ENCODE measurements at places on chromosomes 7 and 10.
A peak's percentile ranks its signal among the peaks of the same experiment; 100 is the strongest.

GRCh38 chr10:27512548-27512947 is 8.4 kb downstream of the RAB18 start:
- no peak for DNase-seq

DNA sequence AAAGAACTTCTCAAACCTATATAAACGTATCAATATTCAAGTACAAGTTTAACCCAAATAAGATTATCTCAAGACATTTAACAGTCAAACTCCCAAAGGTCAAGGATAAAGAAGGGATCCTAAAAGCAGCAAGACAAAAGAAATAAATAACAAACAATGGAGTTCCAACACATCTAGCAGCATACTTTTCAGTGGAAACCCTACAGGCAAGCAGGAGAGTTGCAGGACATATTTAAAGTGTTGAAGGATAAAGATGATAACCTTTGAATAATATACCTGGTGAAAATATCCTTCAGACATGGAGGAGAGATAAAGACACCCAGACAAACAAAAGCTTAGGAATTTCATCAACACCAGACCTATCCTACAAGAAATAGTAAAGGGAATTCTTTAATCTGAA is 82.8 kb downstream of the TES start:
- no peak for DNase-seq

DNA sequence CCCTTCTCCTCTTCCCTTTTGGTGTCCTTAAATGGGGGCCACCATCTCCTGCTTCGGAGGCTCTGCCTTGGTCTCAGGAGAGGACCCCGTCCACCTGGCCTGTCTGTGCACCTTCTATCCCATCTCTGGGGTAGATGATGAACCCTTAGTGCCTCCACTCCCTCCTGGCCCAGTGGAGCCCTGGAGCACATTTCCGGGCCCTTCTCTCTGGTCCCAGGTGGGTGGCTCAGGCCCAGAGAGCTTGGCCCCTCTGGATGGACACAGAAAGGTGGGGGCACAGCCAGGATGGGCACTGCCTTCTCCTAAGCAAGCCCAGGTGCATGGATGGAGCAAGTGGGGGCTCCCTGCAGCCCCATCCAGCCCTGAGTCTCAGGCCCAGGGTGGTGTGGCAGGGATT is 121.4 kb upstream of the RET start:
- no peak for DNase-seq

DNA sequence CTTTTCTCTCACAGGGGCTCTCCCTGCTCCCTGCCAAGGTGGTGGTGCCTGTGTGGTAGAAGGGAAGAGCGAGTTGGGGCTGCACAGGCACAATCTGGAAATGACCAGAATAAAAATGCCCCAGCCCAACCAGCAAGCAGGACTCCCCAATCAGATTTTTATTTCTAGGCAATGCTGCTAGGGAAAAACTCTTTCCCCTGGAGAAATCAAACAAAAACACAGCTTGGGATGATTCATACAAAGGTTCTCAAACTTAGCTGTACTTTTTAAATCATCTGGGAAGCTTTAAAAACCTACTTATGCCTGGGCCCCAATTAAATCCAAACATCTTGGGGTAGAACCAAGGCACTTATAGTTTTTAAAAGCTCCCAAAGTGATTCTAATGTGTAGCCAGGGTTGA is 243.2 kb downstream of the HTR7 start:
- DNase-seq, result no peak

DNA sequence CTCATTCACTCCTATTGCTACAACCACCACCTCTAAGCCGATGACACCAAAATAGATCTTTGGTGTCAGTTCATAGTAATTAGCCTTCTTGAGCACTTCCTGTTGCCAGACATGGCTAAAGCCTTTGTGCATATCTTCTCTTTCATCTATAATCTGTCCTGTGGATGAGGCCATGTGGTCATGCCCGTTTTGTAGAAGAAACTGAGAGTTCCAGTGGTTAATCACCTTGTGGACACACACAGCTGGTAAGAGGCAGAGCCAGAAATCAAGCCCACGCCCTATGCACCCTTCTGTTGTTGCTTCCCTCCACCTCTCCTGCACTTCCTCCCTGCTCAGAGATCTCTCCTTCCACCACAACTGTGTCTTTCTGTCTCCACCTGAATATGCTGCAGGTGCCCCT is 285.1 kb upstream of the PFKP start:
- DNase-seq, result no peak

DNA sequence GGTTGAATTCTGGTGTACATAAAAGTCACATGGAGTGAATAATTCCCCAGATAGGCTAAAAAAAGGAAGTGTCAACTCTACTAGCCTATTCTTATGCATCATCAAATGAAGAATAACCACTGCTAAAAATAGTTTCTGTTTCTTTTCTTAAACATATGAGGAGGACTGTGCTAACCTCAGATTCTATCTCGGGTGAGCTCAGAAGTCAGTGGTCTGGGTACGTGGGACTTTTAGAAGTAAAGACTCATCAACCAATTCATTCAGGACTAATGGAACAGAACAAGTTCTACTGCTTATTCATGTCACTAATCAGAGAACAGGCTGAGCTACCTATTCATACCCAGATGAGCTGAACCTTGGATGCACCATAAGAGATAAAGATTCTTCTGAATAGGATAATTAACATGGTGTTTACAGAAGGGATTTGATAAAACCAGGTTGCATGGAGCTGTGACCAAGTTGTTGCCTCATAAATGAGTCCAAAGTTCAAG is 9.5 kb upstream of the ASAH2 start:
- no peak for DNase-seq

GRCh38 chr7:1131471-1132265 is 28.3 kb downstream of the ZFAND2A start:
- no peak for DNase-seq

DNA sequence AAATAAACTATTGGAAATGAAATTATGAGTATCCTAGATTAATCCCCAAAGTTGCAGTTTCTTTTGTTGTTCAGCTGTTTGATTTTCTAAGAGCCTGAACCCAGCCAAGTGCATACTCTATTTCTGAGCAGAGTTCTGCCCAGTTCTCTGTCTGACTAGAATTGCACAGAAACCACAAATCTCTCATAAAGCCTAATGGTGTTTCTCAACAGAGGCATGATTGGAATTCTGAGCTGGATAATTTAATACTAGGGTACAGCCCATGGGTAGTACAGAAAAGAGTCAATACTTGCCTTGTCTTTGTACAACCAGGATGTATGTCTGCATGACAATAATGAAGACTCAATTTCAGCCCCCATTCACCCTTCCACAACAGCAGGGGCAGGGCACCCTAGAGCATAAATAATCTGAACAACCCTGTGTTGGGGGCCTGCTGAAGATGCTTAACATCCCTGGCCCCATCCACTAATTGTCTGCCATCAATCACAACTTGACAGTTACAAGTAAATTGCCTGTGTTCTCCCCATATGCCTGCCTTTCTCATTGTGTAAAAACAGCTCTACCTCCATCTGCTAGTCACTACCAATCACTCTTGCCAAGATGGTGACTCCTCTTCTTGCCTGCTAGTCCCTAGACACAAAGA is 114.4 kb downstream of the NPSR1 start:
- DNase-seq, result no peak

DNA sequence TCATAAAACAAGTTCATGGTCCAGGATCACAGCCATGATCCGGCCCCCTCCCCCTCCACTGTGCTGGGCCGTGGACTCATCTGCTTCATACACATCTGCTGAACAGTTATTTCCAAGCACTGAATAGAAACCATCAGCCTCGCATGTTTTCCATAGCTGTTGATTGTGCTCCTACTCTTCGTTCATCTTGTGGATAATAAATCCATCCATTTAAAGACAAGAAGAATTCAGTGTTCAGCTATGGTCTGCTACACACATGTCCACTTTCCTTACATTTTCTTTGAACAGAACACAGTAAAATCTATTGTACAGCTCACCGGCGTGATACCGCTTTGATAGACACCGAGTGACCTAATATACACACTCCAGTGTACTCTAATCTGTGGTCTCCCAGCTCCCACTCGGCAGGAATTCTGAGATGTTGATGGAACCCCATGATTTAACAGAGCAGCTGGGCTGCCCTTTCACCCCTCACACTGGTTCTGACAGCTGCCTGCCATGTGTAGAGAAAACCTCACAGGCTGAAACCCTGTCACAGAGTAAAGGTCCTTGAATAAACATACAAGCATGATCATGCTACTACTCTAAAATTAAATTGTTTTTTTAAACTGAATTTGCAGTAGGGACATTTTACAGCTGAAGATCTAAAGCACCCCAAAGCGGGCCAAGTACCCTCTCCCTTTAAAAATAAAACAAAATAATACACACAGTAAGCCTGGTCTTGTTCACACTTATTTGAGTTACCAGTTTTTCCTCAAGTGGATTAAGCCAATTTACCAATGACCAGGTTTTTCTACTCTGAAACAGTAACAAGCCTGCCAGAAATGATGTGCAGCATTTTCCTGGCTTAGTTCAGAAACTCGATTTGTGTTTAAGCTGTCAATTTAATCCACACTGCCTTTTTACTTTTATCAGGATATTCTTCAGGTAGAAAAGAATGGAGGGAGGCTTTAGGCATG is 95.1 kb upstream of the FZD1 start:
- DNase-seq, result no peak

DNA sequence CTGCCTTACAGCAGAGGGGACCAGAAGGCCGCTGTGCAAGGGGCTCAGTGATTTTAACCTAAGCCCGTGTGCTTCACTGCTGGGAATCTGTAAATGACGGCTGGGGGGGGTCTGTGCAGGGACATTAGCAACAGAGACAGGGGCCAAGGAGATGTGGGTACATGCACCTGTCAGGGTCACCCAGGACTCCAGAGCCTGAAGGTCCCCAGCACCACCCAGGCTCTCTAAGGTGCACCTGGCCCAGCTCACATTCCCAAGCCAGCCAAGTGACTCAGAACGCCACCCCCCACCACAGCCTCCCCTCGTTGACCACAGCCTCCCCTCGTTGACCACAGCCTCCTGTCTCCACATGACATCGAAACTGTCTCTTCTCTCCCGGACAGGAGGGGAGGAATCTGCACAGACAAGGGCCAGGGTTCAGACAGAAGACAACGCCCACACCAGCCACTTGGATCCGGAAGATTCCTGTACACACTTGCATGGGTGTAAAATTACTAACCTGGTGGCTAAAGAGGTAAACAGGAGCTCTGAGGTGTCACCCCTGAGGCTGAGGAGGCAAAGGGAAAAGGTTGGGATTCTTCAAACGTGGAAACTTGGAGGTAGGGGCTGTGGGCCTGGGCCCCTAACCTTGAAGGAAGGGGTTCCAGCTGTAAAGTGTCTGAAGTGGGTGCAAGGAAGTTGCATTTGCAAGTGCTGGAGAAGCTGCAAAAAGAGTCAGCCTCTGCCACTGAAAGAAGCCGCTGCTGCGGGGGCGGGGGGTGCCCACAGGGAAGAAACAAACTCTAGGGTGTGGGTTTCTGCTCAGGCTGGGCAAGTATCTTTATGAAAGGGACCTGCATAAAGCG is 27.0 kb downstream of the CALML3 start:
- DNase-seq, result peak; percentile 21

GRCh38 chr7:140542228-140542603 is 62.9 kb upstream of the MKRN1 start:
- no peak for DNase-seq

- DNase-seq, result no peak
These were observed 16.7 kb downstream of the GPRIN2 start for GRCh38 chr10:46539596-46540411.

DNA sequence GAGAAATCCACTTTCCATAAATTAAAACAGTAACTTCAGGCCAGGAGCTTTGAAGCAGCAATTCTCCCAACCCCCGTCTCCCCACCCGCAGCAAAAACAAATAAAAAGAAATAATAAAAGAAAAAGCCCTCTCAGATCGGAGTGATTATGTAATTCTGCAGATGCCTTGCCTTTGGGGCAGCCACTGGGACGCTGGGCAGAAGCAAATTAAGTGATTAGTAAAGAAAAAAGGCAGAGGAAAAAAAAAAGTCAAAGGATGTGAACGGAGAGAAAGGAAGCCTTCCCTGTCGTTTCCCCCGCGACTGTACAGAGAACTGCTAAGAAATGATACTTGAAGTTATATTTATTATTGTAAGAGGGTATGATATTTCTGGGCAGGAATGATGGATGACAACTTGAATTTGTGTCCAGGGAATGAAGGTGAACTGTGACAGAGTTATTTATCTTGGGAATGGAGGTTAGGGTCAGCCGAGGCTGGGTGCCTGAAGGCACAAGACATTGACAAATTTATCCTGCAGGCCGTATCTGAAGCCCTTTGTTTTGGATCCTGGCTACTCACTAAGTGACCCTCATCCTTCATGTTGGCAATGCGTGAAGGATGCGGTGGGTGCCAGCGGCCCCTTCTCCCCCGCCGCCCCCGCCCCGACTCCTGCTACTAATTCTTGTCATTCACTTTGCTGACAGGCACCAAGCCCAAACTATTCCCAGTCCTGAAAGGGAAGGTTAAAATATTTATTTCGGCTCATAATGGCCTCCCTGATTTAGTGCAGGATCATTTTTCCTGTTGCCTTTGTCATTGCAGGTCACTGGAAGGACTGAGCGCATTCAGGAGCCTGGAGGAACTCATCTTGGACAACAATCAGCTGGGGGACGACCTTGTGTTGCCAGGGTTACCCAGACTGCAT is 604.0 kb downstream of the LRMDA start:
- no peak for DNase-seq

DNA sequence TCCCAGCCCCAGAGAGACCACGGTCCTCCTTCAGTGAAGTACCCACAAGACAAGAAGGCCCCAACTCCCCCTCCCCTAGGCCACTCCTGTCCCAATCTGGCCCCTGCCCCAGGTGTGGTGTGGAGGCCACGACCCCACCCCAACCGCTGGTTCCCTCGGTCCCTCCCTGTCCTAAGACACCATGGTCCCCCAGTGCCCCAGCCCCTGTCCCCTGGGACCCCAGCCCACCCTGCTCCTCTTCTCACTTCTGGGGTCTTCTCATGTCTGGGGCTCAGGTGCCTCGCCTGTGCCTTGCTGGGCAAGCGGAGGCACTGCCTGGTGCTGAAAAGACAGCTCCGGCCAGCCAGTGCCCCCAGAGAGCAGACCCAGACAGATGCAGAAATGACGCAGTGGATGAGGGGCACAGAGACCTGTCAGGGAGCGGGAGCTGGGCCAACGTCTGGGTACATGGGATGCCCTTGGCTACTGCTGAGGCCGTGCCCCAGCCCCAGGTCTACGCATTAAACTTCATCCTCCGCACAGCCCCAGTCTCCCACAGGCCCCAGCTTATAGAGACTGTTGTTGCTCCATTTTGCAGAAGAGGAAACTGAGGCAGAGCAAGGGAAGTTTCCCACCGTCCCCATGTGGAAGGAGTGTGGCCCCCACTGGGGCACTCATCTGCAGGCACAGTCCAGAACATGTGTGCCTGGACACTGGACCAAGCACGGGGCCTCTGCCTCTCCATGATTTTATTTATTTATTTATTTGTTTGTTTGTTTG is 14.8 kb downstream of the GRIFIN start:
- no peak for DNase-seq

- DNase-seq, result no peak
These were observed 107.0 kb downstream of the PLXNA4 start for GRCh38 chr7:132469264-132469663.

DNA sequence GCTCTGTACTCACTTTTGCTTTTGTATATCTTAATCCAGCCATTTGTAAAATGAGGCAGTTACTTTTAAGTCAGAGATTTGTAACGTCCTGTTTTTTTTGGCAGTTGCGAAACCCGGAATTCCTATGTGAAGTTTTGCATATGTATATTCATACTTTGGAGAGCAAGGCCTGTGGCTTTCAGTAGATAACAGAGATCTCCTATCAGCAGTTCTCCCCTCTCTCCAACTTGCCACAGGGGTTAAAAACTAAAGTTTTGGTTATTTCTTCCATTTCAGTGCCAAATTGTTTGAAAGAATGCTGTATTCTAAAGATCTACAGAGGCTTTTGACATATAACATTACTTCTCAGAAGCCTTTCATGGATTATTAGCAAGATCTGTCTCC is 102.4 kb downstream of the EXOC4 start:
- no peak for DNase-seq

GRCh38 chr10:87816163-87816897 is 1.7 kb downstream of the ATAD1 start:
- no peak for DNase-seq

All from activated T-helper 9 cell treated with anti-CD3 and anti-CD28 coated beads, Interleukin-2, amount 50 U/mL, for 16 hours (primary cell).